ENCODE measurements at places on chromosomes 2 and 18.
A peak's percentile ranks its signal among the peaks of the same experiment; 100 is the strongest.

GRCh38 chr18:26103579-26103978 lies 13.2 kb upstream of the SS18 start:
- no peak for DNase-seq

- DNase-seq, result no peak
Observed at GRCh38 chr2:12169721-12170120, 423.3 kb downstream of the LPIN1 start.

GRCh38 chr2:96531872-96532505 lies 4.6 kb upstream of the ARID5A start:
- DNase-seq, result peak; percentile 89

- DNase-seq, result no peak
Observed at GRCh38 chr2:190465060-190465459, 56.9 kb downstream of the MFSD6 start.

- DNase-seq, result no peak
Observed at GRCh38 chr2:84964406-84965191, 6.4 kb upstream of the KCMF1 start.

DNA sequence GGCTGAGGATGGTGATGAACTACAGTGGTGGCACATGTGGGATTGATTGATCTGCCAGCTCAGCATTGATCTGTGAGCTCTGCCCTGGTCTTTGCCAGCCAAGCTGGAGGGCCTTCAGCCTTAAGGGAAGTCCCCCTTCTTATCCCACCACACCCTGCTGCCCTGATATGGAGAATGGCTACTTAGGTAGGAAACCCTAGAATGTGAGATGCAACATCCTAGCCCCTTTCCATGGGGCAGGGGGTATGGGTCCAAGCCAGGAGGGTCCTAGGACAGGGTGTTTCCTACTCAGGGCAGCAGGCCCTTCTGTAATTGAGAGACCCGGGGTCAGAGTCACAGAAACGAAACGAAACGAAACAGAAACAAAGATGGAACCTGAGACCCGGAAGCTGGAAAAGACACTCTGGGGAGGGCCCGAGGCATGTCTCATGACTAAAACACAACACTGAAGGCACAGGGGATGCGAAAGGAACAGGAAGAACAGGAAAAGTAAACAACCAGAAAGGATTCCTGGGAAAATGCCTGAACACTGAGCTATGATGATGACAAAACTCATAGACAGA lies 16.9 kb upstream of the SULT1C2 start:
- no peak for DNase-seq
